NAMALWA (cell line): ENCODE measurements at places on chromosomes 2 and 18.

DNA sequence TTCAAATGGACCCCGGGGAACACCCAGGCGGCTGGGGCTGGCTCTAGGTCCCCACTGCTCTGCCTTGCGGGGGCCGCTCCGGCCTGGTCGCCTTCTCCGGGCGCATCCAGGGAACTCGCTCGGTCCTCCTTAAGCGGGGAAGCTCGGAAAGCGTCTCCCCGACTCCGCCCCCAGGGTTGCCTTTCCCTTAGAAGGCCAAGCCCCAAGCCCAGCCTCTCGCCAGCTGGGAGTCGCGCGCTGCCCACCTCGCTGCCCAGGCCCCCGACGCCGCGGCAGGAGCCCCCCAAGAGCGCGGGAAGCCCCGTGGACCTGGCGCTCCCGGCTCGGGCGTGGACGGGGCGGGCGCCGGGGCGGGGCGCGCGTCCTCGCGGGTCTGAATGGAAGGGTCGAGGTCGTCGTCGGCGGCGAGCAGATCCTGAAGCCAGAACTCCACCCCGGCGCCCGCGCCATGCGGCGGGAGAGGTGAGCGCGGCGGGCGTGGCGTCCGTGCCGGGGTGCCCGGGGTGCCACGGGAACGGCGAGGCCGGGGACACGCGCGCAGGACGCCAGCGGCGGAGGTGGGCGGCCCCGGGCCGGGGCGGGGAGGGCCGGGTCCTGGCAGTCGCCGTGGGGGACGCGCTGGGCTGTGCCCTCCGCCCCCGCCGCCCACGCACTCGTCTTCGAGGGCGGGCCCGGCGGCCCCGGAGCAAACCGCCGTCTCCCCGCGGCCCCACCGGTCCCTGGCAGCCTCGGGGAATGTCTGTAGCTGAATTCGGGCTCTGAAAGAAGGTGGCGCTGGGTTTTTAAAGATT, at the start of gene BOK:
BOK (plus strand) TSS at position 214 of the 791 bp plus-strand sequence. CDS start 739 bp downstream, outside the sequence.
- no peak for DNase-seq

DNA sequence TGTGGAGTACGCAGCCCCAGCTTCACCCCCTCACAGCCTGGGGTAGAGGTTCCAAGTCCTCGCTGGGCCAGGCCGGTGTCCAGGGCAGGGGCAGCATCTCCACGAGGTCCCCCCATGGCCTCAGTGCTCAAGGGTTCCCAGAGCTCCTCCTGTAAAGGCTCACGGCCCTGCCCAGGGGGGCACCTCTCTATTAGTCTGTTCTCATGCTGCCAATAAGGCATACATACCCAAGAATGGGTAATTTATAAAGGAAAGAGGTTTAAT, 38.8 kb downstream of the TDRD15 start:
- DNase-seq: no peak

DNA sequence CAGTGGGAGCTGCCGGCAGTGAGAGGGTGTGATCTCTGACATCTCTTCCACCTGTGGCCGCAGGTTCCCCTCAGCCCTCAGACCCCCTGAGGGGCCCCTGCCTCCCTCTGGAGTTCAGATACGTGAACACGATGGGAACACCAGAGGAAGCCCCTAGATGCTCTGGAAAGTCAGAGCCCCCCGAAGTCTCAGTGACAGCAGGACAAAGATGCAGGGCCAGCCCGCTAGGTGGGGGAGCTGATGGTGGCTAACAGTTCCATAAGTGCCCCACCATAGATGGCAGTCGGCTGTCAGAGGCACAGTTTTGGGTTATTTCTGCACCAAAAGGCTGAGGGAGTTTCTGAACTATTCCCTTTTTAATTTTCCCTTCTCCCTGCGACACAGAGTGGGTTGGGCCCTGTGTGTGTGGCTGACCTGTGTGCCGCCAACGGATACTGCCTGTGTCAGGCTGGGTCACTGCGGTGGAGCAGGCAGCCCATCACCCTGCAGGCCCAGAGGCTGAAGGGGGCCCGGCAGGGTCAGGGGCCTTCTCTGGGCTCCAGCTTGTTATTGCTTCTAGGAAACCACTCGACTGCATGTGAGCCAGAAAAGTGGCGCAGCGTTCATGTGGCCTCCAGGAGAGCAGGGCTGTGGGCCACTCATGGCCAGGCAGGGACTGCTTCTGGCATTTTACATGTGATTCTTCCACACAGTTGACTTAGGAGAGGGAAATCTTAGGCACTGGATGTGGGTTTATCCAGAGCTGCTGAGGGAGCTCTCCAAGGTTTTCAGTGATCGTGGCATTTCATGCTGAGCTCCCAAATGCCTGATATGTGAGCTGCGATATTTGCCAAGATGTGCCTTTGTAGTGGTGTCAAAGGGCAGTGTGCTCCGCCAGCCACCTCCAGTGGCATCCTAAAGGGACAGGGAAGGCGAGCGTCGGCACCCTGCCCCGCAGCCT, 225.1 kb downstream of the SH3RF3 start:
- no peak for DNase-seq

DNA sequence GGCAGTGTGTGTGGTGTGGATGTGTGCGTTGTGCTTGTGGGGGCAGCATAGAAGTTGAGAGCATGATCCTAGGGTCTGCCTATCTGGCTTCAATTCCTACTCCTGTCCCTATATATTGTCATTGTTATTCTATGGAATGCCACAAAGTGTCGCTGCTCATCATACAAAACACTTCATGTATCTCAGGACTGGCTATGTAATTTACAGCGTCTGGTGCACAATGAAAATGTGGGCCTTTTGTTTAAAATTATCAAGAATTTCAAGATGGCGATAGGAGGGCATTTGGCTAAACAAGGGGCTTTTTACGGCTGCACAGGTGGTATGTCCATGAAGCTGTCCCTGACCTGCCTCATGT, 3.4 kb downstream of the SERPINB2 start:
- DNase-seq: peak; percentile 60

- DNase-seq: peak; percentile 12
Measured at GRCh38 chr2:63594660-63595059, 5.9 kb downstream of the MDH1 start.

DNA sequence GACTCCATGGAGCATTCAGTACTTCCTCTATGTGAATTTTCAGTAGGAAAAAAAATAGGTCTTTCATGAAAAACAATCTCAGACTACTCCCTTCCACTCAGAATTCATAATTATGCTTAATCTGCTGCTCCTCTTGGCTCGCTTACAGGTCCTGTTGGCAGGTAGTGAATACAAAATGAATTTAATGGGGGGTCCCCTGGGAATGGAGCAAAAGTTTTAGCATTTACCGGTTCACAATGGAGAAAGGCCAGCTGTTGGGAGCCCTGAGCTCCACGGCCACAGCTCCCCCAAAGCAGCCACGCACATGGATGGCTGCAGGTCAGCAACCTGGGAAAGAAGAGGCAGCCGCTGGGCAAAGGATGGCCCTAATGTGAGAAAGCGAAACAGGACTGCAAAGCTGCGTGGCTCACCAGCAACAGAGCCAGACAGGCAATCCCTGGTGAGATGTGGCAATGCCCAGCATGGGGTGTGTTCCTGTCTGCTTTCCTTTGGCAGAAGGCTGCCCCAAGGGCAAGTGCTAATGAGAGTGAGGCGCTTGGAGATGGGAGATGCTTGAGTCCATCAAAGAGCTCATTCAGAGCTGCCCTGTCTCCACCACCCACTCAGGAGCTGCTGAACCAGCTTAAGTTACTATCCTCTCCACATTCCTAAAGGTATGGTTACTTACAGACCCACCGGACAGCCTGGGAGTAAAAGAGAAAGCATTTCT, 447.4 kb downstream of the EPHA4 start:
- DNase-seq: no peak

DNA sequence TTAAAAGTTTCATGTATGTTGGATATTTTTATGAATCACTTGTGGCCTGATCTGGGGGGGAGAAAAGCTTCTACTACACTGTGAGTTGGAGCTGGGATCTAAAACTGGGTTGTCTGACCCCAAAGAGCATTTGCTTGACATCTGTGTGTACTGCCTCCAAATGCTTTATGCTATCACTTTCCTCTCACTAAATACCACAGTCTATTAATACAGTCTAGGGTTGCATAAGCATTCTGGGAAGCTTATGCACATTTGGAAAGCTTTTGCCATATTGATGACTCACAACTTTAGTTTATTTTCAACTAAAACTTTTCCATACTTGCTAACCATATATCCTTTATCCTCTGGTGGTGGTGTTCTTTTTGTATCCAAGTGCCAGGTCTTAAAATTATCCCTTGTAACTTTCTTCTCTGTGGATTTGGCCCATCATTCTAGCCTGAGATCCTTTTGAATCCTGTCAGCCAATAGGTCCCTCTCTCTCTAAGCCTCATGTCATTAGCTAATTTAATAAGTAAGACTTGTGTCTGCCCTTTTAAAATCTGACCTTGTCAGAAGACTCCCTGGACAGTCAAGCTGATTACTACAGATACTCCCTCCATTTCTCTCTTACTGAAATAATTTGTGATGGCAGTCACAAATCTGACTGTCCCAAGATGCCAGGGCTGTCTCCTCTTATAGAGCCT, 72.7 kb downstream of the NXPH2 start:
- DNase-seq: no peak

- no peak for DNase-seq
Measured at GRCh38 chr2:202064881-202065230, 8.2 kb upstream of the KIAA2012 start.

GRCh38 chr2:128326346-128326745, 7.7 kb upstream of the HS6ST1 start:
- DNase-seq: no peak

DNA sequence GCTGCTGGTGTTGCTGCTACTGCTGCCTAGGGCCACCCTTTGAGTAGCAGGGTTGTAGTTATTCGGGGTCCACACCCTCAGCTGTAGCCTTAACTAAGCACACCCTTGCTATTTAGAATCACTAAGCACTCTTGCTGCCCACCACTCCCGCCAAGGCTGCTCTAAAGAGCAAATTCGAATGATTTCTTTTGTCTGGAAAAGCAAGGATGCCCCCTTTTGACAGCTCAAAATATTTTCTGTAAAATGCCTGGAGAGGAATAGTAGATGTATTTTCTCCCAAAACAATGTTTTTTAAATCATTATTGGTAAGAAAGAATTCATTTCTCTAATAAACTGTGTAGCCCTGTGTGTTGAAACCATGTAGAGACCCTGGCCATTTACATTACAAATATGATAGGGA, 80.8 kb upstream of the PAPOLG start:
- no peak for DNase-seq
